ENCODE measurements at places on chromosomes 7 and 10.

GRCh38 chr10:130809181-130809580 is 502.3 kb downstream of the TCERG1L start:
- no peak for DNase-seq

DNA sequence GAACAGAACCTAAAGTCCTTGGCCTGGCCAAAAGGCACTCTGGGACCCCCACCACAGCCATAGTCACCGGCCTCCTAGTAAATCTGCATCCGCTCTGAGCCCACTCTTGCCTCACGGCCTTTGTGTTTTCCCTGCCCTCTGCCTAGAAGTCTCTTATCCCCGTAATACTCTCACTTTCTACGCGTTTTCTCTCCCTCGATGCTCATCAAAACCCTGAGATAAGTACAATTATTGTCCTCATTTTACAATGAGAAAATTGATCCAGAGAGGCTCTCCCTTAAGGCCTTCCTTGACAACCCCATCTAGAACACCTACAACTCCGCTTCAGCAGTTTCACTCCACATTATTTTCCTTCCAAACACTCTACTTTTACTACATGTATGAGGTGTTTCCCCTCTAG is 1.5 kb upstream of the SFXN4 start:
- DNase-seq, result no peak

DNA sequence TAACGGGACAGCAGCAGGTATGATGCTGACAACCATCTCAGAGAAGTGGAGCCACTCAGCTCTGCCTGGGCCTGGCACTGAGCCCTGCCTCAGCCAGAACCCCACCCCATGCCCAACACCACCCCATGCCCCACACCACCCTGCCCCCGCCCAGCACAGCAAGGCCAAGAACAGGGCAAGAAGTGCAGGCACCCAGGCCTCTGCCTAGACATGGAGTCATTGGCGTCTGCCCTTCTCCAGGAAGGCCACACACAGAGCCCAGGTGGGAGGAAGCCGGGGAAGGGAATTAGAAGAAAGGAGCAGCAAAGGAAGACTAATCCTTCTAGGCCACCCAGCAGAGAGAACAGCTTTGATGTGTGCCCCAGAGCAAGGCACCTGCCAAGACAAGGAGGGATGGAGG is 18.9 kb downstream of the CAMK2G start:
- DNase-seq, result no peak

GRCh38 chr10:8216893-8217292 is 162.4 kb downstream of the GATA3 start:
- DNase-seq, result no peak

GRCh38 chr10:36720895-36721294 is 404.5 kb upstream of the ANKRD30A start:
- DNase-seq, result no peak

DNA sequence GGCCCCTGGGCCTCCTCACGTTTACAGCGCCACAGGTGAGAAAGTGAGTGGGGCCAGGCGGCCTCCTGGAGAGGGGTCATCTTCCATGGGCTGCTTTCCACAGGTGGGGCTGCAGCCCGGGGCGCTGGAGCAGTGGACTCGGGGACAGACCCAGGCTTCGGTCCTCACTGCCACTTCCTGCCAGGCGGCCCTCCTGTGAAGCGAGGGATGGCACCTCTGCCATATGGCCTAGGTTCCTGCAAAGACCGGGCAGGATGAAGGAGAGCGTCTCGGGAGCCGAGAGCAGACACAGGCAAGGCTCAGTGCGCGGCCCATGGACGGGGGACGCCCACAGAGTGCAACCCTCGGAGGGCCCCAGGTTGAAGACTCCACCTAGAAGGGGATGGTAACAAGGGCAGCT is 106.8 kb downstream of the MAD1L1 start:
- no peak for DNase-seq

GRCh38 chr10:86244297-86245014 is 122.1 kb downstream of the GRID1 start:
- no peak for DNase-seq

GRCh38 chr7:13988731-13989125 is 738 bp downstream of the ETV1 start:
- no peak for DNase-seq

- no peak for DNase-seq
Observed at GRCh38 chr7:71430246-71430645, 298.3 kb downstream of the GALNT17 start.

DNA sequence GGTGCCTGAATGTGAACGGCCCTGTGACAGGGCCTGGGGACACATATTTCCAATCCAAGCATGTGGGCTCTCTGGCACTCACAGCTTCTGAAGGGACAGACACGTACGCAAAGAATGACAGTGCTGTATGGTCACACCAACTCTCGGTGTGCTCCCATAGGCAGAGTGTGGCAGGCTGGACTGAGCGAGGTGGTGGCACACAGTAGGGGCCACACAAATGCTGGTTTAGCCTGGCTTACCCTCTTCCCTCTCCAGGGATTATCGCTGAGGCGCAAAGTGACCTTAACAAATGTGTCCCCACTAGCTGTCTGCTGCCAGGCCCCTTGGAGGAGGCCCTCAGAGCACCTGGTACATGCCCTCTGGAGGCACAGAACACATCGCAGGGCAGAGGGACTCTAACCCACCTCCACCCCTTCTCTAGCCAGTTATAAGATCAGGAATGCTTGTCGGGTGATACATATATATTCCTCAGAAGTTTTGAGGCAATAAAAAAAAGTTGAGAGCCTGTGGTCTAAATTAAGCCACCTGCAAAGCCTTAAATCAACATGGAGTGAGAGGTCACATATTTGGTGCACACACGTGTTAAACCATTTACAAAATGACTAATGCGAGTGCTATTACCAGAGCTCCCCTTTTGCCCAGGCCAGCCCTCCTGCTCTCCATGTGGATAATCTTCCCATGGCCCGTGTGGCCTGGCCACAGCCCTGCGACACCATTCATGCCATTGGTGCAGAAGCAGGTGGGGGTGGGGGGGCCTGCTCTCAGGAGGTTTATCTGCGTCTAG is 262.8 kb upstream of the GRB10 start:
- no peak for DNase-seq

- no peak for DNase-seq
Observed at GRCh38 chr7:50264908-50265307, 39.6 kb upstream of the IKZF1 start.

- DNase-seq, result no peak
Observed at GRCh38 chr10:5581670-5582566, 57.2 kb downstream of the CALML3 start.

DNA sequence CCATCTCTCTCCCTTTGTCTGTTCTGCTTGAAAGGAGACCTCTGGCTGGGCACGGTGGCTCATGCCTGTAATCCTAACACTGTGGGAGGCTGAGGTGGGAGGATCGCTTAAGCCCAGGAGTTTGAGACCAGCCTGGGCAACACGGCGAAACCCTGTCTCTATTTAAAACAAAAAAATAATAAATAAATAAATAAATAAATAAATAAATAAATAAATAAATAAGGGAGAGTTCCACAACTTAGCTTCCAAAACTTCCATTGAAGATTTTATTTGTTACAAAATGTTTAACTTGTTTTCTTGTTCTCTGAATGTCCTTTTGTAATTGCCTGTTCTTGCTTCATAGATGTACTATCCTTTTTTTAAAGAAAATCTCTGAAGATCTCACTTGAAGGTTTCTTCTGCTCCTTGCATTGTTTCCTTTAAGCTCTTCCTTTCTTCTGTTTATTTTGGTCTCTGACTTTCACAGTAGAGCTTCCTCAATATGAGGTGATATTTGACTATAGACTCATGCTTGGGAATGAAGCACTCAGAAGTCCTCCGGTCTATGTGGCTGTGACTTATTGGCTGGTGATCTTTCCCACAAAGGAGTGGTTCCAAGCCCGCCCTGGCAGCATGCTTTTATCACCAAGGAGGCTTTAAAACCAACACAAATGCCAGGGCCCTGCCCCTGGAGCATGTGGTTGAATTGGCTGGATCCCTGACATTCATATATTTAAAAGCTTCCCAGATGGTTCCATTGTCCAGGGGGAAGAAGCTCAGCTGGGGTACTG is 18.1 kb upstream of the NPTX2 start:
- DNase-seq, result no peak

- no peak for DNase-seq
Observed at GRCh38 chr10:99874341-99875085, 92.1 kb downstream of the ABCC2 start.

DNA sequence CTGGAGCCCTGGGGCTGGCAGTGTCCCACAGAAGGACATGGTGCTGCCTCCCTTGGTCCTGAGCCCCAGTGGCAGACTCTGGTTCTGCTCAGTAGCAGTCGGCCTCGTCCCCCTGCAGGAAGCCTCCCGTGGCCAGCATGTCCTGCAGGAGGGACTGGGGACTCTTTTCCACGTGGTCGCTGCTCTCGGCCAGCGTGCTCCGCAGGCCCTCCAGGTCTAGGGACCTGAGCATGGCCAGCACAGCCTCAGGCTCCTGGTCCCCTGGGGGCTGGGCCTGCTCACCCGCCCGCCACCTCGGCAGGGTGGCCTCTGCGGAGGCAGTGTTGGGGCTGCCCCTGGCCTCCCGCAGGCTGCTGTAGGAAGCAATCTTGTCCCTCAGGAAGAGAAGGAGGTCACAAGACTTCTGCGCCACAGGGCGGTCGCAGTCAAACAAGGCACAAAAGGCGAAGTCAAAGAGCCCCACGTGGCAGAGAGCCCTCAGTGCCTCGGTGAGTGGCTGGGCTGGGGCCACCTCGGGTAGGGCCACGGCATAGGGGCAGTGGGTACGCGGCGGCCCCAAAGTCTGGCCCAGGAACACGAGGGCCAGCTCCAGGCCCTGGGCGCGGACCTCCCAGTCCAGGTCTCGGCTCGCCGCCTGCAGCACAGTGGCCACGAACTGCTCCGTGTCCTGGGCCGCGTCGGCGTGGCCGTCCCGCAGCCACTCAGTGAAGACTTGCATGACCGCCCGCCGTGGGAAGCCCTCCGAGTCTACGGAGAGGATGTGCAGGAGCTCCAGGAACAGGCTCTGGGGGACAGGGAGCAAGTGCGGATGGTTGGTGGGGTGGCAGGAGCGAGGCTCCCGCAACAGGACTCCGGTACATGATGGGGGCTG is 17.1 kb downstream of the BRAT1 start:
- no peak for DNase-seq

- DNase-seq, result no peak
Observed at GRCh38 chr7:2559283-2559950, 638 bp downstream of the IQCE start.

DNA sequence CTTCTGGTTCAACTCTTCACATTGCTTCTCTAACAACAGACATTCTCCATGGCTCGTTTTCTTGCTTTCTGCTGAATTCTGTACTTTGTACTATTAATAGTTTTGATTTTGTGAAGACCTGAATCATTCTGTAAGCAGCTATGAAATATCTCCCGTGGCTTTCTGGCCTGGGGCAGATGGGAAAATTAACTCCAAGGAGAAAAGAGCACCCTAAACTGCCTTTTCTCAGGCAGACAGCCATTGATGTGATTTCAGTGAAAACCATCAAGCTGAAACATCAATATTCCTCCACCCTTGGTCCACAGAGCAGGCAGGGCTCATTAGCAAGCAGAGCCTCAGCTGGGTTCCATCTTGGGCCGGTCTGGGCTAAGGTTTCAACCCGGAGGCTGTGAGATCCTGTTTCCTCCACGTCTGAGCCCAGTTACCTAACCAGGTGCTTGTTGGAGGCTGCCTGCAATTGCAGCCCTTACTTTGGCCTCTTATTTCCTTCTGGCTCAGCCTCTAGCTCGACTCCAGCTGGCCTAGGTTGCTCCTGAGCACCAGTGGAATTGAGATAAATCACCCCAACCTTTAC is 21.1 kb upstream of the EZH2 start:
- no peak for DNase-seq

GRCh38 chr7:147296986-147297385 is 1180.4 kb downstream of the CNTNAP2 start:
- DNase-seq, result no peak

GRCh38 chr7:81761821-81762220 is 8.0 kb downstream of the HGF start:
- DNase-seq, result no peak

GRCh38 chr7:71326595-71326994 is 194.7 kb downstream of the GALNT17 start:
- DNase-seq, result no peak

DNA sequence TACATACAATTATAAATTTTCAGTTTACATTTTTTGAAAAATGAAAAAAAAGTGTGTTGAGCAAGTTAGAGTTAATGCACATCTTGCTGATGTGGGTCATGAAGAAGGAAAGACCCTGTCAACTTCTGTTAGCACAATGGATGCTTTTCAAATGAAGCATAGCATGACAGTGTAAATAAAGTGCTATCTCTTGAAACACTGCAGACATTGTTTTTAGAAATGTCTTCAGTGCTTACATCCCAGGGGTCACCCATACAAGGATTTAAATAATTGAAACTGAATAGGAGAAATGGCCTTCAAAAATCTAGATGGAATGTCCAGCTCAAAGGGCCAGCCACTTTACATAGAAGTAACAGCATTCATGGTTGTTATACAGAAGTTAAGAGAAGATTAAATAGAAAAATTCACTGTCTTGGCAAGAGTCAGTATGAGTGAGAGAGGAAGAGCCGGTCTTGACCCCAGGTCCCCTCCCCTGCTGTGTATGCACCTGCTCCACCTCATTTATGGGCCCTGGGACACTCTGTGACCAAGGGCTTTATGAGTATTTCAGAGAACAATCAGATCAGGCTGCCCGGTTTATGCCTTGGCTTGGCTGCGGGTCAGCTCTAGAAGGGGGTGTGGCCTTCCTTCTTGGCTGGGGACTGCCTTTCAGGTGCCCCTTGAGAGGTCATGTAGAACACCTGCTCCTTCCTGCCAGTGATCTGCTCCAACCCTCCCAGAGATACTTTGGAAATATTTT is 237.7 kb upstream of the TMEM72 start:
- no peak for DNase-seq

DNA sequence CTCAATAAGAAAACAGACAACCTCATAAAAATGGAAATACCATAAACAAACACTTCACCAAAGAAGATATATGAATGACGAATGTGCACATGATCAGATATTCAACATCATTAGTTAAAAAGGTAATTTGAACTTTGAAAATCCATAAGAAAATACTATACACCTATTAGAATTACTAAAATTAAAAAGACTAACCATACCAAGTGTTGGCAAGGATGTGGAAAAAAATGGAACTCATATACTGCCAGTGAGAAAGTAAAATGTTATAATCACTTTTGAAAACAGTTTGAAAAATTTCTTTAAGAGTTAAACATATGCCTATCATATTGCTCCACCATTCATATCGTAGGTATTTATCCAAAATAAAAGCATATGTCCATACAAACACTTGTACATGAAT is 37.1 kb downstream of the EBLN1 start:
- DNase-seq, result no peak

GRCh38 chr10:52729271-52730104 is 43.1 kb downstream of the MBL2 start:
- no peak for DNase-seq

- no peak for DNase-seq
Observed at GRCh38 chr7:80942261-80943041, 23.6 kb upstream of the SEMA3C start.

Data from GM12891 (cell line).